T-helper 2 cell treated with Interferon-gamma antibody and Interleukin-4, amounts not matched to agents 5 μg/mL and 100 μg/mL, for 36 hours (primary cell): ENCODE measurements at places on chromosomes 11 and 22.

GRCh38 chr22:44935724-44936123, 74.1 kb downstream of the PHF21B start:
- no peak for DNase-seq

DNA sequence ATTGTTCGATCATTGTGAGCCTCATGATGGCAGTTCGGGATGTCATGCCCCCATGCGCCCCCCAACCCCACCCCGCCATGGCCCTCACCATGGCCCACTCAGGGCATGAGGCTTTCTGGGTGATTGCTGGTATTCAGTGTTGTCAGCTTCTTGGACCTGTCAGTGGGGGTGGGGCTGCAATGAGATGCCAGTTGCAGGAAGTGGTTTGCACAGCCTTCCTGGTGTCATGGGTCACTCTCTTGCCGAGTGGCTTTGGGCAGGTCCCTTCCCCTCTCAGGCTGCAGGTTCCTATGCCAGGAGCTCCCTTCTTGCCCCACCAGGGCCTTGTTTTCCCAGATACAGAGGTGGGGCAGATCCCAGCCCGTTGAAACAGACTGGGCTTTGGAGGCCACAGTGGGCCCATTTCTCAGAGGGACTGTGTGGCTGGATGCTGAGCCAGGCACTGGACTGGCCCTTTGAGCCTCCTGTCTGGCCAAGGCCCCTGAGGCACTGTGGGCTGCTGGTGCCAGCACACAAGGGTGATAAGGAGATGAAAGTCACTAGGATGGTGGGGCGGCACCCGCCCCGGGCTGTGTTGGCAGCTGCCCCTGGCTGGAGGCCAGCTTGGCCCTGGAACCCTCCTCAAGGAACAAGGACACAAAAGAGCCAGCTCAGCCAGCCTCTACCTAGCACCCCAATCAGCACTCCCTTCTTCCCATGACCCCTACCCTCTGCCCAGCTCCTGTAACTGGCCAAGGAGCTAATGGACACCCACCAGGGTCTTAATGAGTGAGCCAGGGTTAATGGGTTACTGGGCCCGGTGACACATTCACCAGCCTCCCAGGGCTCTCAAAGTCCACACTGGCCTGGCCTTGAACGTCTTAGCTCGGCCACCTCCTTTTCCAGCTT, 1.5 kb upstream of the GGT1 start:
- no peak for DNase-seq

DNA sequence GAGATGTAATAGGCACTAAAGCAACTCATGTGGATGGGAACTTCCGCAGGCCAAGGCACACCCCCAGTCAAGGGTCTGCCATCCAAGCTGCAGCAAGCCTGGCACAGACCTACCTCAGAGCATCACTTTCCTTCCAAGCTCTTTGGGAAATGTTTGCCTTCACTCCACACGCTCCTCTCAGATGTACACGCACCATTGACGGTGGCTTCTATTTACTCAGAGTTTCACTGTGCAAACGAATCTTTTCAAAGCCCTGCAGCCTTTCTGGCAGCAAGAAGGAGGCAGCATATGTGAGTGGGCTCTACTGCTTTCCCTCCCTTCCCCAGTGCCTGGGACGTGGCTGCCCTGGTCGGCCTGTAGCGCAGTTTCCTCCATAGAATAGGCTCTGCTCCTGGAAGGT, 60.9 kb upstream of the USP47 start:
- DNase-seq, result no peak

- no peak for DNase-seq
These were observed 339.8 kb downstream of the KCNA4 start for GRCh38 chr11:29676993-29677392.

DNA sequence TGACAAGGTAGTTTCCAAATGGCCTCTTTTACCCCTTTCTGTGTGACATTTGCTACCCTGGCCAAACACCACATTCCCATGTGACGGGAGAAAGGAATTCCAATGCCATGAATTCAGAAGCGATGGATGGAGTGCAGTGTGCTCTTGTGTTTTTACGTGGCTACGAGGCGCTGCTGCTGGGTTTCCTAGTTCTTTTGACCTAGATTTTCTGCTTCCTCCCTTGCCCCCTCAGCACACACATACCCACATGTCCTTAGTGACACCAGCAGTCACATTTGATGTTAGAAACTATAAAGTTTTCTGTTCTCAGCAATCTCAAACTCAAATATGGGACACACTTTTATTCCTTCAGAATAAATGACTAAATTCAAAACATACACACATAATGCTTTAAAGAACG, 7.8 kb upstream of the TMA7B start:
- DNase-seq, result no peak

GRCh38 chr11:61507012-61507768, 1.4 kb upstream of the LRRC10B start:
- no peak for DNase-seq

DNA sequence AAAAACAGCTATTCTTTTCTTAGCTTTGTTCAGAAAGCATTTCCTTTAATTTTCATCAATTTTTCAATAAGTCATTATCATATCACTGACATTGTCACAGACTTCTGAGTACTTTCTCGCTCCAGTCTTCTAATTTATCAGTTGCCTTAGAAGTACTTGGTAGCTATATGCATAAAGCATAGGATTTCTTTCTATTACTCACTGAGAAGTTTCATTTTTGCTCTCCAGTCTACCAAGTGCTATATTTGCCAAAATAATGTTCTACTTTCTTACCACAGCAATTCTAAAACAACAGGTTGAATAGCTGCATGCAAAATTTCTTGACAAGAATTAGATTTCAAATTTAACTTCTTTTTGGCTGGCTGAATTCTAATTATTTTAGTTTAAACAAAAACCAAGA, 116.3 kb downstream of the STK33 start:
- no peak for DNase-seq

- no peak for DNase-seq
These were observed 53.4 kb downstream of the NCAPD3 start for GRCh38 chr11:134170177-134170918.

GRCh38 chr11:15113381-15113780, 1.3 kb upstream of the INSC start:
- no peak for DNase-seq

DNA sequence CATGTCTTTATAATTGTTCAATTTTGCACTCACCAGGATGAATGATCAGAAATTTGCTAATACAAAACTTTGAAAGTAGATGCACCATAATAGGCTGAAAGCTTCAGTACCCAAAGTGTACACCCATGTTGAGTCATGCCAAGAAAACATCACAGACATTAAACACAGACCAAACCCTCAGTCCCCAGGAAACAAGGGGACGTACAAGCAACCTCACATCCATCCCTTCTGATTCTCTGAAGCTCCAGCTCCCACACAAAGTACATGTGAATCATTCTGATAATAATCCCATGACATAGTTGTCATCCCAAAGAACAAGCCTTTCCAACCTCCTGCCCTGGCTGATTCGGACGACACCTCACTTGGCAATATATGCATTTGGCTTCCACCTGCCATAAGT, 183.8 kb downstream of the SNX19 start:
- DNase-seq, result no peak

DNA sequence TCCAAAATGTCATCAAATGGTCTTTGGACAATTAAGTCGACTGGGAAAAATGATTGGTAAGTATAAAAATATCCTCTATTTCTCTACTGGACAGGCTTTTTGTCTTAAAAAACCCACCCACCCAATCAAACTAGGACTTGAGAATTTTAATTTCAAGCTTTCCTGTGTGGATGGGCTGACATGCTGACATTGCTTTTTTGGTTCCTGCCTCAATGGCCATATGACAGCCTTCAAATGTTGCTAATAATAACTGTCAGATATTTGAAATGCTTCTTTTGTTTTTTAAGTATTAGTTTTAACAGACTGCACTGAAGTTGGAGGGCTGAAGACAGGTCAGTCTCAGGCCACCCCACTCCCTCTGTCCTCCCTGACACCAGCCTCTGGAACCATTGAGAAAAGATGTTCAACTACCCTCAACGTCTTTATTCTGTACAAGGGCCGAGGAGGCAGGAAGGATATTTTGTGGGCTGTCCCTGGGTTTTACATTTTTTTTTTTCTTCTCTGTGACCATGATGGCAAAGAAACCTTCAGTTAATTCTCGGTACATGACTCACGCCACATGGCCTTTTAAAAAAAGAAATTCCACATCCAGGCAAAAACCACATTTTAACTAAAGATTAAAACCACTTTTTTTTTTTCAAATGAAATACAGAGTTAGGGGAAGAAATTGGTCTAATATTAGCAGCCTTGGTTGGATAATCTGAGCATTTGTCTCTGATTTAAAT, 130.4 kb downstream of the SLC1A2 start:
- peak; percentile 41 for DNase-seq

DNA sequence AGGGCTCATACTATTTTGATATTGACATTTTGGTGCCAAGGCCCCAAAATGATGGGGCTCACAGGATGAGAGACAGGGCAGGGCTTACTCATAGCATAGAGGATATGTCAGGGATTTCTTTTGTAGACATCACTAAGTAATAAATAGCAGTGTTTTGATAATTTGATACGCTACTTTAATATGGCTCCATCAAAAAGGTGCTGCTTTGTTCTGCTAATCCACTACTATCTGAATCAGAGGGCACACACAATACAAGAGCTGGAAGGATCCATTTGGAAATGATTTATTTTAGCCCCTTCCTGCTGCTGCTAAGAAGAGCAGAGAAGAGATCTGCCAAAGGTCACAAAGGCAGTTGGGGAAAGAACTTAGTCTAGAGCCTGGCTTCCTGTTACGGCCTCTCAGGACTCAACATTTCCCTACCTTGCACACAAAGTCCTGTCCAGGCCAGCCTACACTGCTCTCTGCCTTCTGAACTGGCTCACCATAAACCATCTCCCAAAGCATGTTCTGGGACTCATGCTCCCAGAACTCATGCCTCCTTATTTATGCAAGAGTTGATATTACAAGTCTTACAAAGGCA, 261.3 kb upstream of the ARHGAP20 start:
- DNase-seq, result no peak

DNA sequence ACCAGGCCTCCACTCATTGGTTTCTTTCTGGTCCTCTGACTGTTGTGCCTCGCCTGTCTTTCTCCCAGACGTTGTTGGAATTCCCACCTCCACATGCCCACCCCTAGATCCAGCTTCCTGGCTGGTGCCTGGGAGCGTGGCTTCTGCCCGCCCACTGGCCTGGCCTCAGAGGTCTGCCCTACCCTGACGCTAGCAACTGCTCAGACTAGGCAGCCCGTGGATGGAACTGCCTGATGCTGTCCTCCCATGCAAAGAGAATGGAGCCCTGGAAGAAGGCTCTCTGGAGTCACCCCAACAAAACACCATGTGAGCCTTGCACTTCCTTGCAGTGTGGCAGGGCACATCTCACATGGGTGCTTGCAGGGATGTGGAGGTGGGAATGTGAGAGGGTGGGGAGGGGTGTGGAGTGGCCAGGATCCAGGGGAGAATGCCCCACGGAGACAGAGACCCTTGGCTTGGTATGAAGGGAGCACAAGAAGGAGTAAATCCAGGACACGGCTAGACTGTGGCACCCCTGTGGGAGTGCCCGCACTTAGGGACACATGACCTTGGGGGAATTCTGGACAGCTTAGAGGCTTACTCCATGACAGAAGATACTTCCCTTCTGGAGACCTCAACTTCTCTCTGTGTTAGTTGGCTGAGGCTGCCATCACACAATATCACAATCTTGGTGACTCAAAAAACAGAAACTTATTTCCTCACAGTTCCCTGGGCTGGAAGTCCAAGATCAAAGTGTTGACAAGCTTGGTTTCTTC, 22.5 kb upstream of the ADA2 start:
- DNase-seq, result no peak

DNA sequence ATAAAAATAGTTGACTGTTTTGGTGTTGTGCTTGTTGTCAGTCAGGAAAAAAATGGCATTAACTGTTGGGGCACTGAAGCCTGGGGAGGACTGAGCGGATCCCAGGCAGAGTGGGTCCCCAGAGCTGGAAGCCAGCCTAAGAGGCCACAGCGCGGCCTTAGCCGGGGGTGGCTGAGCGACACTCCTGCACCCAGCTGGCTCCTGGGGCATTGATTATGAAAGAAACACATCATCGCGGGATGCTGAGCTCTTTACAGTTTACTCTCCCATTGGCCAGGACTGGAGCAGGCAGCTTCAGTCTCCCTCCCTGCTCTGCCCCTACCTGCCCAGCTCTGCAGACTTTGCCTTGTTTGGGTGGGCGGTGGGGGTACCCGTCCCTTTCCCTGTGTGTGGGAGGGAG, 121.5 kb downstream of the ST3GAL4 start:
- no peak for DNase-seq

DNA sequence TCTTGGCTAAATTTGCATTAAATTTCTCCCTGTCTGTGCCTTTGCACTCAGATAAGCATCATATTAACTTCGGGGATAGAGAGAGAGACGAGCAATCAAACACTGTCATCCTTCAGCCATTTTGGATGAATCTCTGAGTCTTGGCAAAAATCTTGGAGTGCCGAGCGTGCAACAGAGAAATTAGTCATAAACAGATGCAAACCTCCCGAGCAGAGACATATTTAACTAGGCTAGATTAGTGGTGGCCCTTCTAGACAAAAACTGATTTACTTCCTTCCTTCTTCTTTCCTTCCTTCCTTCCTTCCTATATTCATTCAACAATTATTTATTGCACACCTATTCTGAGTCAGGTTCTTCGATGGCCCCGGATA, 114.4 kb upstream of the BLID start:
- no peak for DNase-seq

DNA sequence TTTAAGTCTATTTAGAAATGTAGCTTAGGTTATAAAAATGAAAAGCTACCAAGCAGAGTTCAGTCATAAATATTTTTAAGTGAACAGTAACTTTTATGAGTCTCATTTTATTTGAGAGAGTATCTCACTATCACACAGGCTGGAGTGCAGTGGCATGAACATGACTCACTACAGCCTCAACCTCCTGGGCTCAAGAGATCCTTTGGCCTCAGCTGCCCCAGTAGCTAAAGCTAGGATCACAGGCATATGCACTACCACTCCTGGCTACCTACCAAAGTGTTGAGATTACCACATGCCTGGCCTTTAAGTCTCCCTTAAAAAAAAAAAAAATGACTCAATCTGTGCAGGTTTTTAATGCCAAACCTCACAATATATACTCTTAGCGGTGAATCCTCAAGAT, 34.7 kb upstream of the CLNS1A start:
- DNase-seq, result no peak

- DNase-seq, result no peak
These were observed 22.2 kb upstream of the PICK1 start for GRCh38 chr22:38034884-38035529.

DNA sequence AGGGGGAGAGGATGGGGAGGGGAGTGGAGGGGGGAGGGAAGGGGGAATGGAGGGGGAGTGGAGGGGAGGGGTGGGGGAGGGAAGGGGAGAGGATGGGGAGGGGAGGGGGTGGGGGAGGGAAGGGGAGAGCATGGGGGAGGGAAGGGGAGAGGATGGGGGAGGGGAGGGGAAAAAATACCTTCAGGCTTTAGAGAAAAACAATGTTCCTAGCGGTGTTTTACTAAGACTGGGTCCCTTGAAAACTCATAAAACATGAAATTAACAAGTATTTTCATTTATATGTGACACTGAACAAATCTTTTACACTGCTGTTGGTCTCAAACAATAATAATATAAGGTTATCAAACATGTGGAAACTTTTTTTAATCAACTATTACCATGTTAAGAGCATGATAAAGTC, 42.4 kb downstream of the RSF1 start:
- no peak for DNase-seq

GRCh38 chr22:25969286-25969685, 200.0 kb upstream of the SEZ6L start:
- DNase-seq, result no peak
